ENCODE measurements at places on chromosomes 1 and 21.

DNA sequence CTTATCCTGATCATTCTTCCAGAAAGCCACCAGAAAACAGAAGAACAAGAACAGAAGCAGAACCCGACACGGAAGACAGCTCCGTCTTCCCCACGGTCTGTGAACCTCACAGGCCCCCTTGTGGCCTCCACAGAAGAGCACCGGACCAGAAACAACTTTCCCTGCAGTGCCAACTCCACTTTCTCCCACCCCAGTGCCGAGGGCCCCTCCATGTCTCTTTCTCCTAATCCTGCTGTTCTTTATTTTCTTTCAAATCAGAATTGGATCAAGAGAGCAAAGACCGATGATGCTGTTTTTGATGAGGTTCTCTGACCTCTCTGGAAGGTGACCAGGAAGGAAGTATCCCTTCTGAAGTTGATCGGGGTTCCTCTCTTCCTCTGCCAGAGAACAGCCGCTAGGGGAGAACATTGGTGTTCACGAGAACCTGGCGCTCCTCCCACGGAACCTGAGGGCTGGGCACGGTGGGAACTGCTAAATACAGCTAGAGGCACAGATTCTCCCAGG lies 58.9 kb upstream of the CTTNBP2NL start:
- DNase-seq, result no peak

GRCh38 chr1:200108659-200109058 lies 81.1 kb downstream of the NR5A2 start:
- DNase-seq, result no peak

GRCh38 chr21:46082963-46083790 lies 14.7 kb upstream of the COL6A2 start:
- DNase-seq, result no peak

GRCh38 chr1:205585835-205586785 lies 45.7 kb downstream of the ELK4 start:
- DNase-seq, result no peak

DNA sequence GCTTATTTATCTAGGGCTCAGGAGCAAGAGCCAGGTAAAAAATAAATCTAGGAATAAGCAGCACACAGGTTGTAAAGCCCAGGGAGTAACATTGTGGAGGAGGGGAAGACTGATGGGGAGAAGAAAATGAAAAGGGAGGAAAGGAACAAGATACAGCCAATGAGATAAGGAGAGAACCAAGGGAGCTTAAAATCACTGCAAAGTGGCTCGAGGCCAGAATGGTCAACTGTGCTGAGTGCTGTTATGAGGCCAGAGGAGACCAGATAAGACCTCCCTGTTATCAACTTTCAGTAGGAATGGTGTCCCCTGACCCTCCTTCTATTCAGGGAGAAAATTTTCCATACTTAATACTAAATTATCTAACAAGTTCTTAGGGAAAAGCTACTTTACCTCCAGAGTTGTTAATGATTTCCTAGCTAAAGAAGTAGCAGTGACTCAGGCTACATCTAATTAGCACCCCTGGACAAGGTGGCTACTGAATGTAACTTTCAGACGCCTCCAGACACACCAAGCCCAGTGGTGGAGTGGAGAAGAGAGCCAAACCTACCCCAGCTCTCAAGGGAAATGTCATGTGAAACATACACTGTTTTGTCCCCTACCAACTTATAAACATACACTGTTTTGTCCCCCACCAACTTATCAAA lies 25.5 kb downstream of the ENAH start:
- no peak for DNase-seq

- no peak for DNase-seq
Observed at GRCh38 chr1:7120863-7121621, 335.8 kb downstream of the CAMTA1 start.
